Left ventricle myocardium inferior (tissue), 1 donor: ENCODE measurements at places on chromosomes 1 and 21.

DNA sequence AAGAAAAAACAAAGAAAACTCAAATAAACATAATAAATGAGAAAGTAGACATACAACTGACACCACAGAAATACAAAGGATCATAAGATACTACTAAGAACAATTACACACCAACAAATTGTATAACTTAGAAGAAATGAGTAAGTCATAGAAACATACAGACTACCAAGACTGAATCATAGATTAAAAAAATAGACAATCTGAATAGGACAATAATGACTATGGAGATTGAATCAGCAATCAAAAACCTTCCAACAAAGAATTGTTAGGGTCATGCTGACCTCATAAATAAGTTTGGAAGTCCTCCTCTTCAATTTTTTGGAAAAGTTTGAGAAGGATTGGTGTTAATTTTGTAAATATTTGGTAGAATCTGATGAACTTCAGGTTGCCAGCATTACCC, 159.0 kb downstream of the PTBP2 start:
- no peak for DNase-seq

DNA sequence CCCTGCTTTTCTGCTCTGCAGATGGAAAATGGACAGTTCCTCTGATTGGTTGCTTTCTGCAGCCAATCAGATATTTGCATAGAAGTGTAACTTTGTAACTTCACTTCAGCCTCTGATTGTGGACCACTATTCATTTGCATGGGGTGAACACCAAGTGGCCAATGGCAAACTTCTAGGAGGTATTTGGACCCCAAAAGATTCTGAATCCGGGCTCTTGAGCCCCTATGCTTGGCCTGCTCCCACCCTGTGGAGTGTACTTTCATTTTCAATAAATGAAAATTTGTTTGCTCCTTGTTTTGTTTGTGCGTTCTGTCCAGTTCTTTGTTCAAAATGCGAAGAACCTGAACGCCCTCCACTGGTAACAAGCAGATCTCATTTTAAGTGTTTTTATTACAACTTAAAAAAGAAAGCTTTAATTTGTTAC, 6.4 kb upstream of the GSTM4 start:
- no peak for DNase-seq

- no peak for DNase-seq
These were observed 973 bp downstream of the SDF4 start for GRCh38 chr1:1230656-1231399.

- no peak for DNase-seq
These were observed 243.3 kb upstream of the JUN start for GRCh38 chr1:59027177-59027576.

DNA sequence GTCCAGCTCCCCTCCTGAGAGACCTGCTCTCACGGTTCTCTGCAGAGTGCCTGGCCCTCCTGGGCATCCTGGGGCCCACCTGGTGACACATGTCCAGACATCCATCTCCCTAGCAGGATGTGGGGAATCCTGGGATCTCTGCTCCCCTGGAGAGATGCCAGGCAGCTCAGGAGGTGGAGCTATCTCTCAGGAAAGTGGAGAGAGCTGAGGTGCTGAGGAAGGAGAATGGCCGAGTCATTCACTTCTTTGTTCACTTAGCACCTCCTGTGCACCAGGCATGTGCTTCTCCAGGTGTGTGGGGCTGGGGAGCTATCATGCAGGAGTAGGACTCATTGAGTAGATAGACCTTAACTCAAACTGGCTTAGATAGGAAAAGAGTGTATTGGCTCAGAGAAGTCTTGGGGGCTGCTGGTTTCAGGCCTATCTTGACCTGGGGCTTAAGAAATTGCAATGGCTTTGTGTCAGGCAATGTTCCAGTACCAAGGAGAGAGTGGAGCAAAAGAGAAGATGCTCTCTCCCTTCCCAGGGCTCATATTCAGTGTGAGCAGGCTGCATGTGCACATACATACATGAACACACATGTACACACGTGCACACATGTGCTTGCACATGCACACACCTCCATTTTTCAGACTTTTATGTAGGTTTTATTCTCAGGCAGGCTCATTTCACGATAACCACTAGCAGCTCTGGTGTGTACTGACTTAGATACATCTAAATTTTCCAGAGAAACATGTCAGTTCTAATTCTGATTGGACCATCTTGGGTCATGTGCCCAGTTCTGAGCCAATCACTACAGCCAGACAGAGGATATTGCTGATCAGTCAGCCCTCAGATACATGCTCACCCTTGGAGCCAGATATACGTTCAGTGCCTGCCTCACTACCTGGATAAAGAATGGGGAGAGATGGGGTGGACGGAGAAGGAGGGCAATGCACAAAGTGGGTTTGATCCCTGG, 437.6 kb downstream of the PTPRU start:
- DNase-seq = no peak

DNA sequence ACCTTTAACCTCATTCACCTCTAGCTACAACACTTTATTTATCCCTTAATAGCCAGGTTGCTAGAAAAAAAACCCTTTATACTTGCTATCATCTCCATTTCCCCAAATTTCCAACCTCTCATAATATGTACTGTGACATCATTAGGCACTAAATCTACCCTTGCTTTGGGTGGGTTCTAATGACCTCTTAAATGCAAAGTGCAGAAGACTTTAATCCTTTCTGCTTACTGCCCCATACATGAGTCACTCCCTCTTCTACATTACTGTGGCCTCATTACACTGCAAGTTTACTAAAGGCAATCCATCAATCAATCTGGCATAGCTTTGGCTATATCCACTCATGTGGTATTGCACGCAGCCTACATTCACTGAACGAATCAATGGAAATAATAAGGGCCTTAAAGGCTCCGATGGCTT, 353.3 kb downstream of the SMYD3 start:
- DNase-seq = no peak

DNA sequence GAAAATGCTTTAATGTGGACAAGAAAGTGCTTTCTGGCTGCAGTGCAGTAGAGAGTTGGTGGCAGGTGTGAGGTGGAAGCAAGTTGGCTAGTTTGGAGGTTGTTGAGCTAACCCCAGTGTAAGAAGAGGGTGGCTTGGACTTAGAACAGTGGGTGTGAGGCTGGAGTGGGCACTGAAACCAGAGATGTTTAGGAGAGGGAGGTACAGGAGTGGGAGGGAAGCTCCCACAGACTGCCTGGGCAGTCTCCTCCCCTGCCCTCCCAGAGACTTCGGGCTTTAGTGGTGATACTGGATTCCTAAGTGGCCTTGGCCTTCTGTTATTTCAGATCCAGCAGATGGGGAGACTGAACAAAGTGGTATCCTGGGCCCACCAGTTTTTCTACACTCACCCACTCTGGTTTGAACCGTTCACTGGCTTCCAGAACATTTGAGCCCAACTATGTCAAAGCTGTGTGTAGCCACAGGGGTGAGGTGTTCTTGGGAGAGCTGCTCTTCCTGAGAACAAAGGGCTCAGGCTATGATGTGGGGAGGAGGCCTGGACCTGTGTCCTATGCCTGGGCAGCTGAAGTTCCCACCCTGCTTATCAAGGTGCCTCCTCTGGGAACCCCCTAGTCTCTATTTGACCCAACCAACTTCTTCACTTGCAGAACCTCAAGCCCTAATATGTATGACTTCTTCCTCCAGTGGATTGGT, 19.9 kb upstream of the CYP4A11 start:
- DNase-seq = no peak

GRCh38 chr1:67495327-67495726, 65.1 kb upstream of the SERBP1 start:
- no peak for DNase-seq

DNA sequence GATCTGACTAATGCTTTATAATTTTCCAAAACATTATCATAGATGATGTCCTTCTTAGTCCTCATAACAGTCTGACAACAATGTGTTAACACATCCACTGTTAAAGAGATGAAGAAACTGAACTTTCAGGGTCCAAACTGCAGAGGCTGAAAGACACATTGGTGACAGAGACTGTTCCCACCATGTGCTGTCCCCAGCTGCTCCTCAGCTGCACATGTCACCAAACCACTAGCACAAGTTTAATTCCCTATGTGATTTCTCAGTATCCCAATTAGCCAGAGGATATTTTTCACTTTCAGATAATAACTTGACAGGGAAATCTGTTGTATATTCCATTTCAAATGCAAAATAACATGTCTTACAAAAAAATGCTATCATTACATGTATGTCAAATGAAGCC, 24.6 kb downstream of the LAMC2 start:
- no peak for DNase-seq

GRCh38 chr1:41400225-41400624, 39.0 kb downstream of the FOXO6 start:
- no peak for DNase-seq

GRCh38 chr1:79726321-79726720, 719.8 kb upstream of the ADGRL4 start:
- no peak for DNase-seq

DNA sequence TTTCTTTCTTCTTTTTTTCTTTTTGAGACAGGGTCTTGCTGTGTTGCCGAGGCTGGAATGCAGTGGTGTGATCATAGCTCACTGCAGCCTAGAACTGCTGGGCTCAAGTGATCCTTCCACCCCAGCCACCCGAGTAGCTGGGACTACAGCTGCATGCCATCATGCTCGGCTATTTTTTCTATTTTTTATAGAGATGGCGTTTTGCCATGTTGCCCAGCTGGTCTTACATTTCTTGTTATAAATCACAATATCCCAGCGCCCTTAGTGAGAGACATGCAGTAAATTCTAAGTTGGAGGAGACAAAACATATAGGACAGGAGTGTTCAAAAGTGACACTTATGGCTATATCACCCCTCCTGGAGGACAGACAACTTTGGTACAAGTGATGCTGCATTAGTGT, 31.3 kb upstream of the ACTN2 start:
- no peak for DNase-seq

- DNase-seq = no peak
These were observed 34.6 kb upstream of the ARTN start for GRCh38 chr1:43898981-43899380.

DNA sequence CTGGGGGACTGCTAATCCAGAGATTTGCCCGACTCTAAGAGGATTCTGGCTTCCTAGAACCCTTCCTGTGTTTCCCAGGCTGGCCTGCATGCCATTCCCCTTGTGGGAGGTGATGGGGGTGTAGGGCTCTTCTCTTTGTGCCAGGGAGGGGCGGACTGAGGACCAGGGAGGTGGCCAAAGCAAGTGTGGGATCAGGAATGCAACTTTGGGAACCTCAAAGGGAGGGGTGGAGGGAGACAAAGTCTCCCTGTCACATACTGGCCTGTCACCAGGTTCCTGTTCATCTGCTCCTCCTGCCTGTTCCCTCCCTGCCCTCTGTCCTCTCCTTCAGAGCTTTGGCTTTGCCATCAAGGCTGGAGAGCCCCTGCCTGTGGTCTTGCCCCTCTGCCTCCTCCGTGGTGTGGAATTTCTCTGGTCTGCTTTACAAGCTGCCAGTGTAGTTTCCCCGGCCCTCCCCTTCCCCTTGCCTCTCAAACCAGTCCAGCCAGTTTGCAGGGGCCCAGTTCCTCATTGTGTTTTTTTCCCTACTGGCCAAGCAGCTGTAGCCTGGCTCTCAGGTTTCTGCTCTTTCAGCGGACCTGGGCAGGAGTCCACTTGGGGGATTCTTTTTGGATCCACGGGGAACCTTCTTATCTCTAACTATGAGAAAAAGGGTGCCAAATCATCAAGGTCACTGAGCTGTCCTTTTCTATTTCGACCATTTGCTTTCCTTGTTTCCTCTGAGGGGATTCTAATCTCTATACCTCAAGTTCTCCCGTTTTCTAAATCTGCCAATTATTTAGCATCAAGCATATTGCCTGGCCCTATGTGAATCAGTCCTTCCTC, 1.8 kb downstream of the CGN start:
- DNase-seq = no peak
